ENCODE measurements at places on chromosomes 16 and 17. TPM values are rescaled to one million over a fixed set of nuclear protein-coding genes. Genes with fewer than 3 reads are reported as not detected.

Gene ATMIN
- 25.3 TPM for total RNA-seq

Gene PNMT
- total RNA-seq, result not detected

Gene TBC1D3H
- not detected for total RNA-seq

Gene UBE2G1
- total RNA-seq, result 79.6 TPM

Gene PPY
- not detected for total RNA-seq

Gene HSDL1
- total RNA-seq, result 27.9 TPM

Gene ZSCAN10
- total RNA-seq, result not detected

Gene TSPAN10
- total RNA-seq, result 0.91 TPM

GRCh38 chr17:35257208-35257659 lies 14.4 kb downstream of the SLFN5 start:
- DNase-seq, result peak; percentile 95

- DNase-seq, result peak; percentile 6
These were observed 1390.1 kb upstream of the CDH8 start for GRCh38 chr16:63426275-63426870.

- DNase-seq, result no peak
These were observed 3.6 kb downstream of the RNF112 start for GRCh38 chr17:19414396-19415280.

DNA sequence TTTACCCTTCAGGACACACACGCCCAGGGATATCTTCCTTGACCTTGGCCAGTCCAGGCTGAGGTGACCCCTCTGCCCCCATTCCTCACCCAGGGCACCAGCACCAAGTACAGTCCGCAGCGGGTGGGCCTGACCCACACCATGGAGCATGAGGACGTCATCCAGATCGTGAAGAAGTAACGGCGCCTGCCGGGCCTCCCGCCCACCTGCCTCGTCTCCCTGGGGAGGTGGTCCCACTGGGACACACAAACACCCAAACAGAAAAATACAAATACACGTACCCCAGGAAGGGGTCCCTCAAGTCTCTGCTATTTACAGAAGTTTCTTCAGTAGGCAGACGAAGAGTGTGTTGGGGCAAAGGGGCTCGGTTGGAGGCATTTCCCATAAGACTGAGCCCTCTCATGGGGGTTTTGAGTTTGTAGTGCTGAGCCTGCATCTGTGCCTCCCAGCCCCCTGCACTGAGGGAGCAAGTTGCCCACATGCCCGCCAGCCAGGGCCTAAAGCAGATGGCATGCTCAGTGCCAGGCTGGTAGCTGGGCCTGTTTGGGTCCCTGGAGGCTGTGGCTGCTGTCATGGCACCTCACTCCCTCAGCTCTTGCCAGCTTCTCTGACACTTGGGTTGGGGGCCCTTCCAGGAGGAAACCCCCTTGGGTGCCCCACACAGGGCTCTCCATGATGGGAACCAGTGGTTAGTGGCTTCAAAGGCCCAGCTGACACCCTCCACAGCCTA lies 1.3 kb upstream of the MYO15A start:
- no peak for DNase-seq

DNA sequence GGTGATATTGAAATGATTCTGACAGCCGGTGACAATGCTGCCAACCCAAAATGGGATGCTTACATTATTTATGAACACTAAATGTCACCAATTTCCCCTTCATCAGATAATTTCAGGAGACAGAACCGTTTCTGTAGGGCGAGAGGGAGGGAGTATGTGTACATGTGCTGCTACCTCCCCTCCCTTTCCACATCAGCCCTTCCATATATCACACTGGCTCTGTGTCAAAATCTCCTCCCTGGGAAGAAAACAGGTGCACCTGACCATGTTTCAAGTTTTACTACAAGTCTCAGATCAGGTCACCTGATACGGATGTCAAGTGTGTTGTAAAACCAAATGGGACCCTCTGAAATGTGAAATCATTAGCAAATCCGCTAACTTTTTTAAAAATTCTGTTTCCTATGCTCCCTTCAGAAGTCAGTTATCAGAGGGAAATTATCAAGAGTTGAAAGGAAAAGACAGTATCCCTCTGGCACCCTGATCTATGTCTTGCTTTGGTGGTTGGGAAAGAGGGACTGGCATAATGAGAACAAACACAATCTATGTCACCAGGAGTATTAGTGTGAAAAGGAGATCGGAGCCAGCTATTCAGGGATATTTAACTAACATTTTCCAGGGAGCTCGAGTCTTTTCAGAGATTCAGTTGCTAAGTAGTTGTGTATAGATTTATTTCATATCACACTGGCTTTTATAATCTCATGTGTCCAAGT lies 1002.3 kb upstream of the CDH8 start:
- DNase-seq, result no peak

GRCh38 chr16:86287664-86288201 lies 222.6 kb upstream of the FOXF1 start:
- DNase-seq, result no peak

DNA sequence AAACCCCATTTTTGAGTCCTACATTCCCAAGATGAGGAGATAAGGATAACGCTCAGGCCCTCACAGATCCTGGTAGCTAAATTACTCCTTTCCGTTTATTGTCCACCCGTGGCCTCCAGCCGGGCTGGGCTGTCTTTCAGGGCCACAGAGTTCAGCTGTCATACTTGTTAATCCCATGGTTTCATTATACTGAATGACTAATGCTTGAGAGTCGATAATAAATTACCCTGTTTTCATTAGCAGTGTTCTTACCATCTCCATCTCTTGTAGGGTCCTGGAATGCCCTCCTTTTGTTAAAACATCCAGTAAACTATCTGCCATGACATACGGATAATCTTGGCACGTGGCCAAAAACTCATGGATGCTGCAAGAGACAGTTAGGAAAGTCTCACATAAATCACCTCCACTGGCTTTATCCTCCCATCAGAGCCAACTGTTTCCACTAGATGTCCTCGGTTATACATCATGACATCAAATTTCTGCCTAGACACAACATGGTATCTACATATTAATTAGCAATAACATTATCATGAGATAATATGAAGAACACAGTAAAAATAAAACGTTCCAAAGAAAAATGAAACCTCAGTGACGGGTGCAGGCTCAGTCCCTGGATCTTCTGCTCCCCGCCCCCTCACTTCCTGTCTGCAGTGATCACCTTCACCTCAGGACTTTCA lies 45.3 kb downstream of the BRD7 start:
- peak; percentile 46 for DNase-seq

DNA sequence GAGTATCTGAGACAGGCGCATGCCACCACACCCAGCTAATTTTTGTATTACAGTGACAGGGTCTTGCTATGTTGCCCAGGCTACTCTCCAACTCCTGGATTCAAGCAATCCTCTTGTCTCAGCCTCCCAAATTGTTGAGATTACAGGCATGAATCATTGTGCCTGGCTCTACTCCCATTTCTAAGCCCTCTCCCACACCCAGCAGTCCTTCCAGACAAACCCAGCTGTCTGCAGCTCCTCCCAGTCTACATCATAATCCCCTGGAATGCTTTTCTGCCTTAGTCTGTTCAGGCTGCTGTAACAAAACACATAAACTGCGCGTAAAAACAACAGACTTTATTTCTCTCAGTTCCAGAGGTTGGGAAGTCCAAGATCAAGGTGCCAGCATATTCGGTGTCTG lies 144.5 kb downstream of the GRIN2A start:
- no peak for DNase-seq

DNA sequence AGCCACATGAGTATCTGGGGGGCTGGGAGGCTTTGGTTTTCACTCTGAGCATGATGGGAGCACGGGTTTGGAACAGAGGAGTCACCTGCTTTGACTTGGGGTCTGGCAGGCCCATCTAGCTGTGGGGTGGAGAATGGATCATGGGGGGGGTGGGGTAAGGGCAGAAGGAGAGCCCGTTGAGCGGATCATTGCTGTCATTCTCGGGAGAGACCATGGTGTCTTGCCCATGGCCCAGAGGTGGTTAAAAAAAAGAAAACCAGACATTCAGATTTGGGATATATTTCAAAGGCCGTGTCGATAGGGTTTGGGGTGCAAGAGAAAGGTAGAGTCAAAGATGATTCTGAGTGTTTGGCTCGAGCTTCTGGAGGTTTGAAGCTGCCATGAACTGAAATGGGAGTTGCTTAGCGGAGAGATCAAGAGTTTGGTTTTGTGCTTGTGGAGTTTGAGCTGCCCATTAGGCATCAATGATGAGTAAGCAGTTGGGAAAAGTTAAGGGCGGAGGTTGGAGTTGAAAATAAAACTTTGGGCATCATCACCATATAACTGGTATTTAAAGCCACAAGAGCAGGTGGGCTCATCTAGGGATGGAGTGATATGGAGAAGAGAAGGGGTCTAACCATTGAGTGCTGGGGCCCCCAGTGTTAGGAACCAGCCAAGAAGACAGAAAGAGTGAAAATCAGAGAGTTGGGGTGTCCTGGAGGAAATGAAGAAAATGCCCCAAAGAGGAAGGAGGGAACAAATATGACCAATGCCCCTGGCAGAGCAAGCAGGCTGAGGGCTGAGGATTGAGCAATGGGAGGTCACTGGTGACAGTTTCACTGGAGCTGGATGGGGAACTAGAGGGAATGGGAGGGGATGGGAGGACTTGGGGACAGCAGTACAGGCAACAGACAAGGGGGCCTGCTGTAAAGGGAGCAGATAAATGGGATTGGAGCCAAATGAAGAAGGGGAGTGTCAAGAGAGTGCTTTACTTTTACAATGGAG lies 1.9 kb downstream of the NOD2 start:
- DNase-seq, result no peak

DNA sequence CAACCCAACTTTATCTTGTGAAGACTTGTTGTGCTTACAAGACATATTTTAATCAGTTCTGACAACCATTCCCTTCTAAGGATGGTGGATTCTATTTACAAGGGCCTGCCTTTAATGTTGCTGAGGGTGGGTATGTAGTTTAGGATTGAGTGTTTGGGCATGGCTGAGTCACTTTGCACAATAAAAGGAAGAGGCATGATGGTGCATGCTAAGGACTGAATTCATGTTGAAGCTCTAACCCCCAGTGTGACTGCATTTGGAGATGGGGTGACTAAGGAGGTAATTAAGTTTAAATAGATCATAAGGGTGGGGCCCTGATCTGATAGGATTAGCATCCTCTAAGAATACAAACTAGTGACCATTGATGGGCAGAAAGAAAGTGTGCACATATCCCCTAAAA lies 196.1 kb upstream of the HS3ST3A1 start:
- DNase-seq, result no peak

DNA sequence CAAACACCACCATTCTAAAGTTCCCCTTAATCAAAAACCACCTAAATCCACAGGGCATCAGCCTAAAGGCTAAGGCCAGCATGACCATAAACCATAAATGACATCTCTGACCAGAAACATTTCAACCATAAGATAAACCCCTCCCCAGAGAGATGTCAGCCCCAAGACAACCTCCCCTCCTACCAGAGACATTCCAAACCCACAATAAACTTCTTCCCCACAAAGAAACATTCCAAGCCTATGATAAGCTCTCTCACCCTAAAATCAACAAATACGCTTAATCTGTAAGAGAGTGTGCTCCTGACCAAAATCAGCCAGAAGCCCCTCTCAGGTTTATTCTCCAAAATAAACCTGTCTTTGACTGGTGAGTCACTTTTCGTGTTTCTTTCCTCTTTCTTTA lies 54.8 kb downstream of the SLFN5 start:
- DNase-seq, result no peak

DNA sequence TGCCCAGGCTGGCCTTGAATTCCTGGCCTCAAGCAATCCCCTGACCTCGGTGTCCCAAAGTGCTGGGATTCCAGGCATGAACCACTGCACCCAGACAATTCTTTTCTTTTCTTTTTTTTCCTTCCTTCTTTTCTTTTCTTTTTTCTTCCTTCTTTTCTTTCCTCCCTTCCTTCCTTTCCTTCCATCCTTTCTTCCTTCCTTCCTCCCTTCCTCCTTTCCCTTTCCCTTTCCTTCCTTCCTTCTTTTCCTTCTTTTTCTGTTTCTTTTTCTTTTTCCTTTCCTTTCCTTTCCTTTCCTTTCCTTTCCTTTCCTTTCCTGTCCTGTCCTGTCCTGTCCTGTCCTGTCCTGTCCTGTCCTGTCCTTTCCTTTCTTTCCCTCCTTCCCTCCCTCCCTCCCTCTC lies 44.6 kb downstream of the PLCG2 start:
- no peak for DNase-seq

GRCh38 chr17:34981538-34982241 lies 1.4 kb downstream of the LIG3 start:
- DNase-seq, result peak; percentile 73

- no peak for DNase-seq
These were observed at the start of gene NTN1 for GRCh38 chr17:9021158-9021991. NTN1 (plus strand) TSS chr17:9021510; CDS start chr17:9022374, 864 bp downstream.

GRCh38 chr17:62628831-62629555 lies 1.5 kb downstream of the MRC2 start:
- DNase-seq, result no peak

DNA sequence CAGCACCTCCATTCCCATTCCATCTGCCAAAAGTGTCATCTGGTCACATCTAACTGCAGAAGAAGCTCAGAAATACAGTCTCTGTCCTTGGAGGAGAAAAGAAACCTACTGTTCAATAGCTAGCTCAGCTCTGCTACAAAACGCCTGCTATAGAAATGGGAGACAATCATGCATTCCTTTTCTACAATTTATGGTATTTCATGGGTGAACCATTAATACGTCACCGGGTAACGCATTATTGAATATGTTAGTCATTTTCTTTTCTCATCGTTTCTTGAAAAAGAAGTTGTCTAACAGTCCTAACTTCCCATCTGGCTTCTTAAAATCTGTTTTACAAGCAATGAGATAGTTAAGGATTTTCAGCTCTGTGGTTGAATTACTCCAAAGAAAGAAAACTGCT lies 496.7 kb upstream of the RBFOX1 start:
- DNase-seq, result no peak

- DNase-seq, result no peak
These were observed 140.8 kb downstream of the HAPSTR1 start for GRCh38 chr16:9232102-9232770.

GRCh38 chr17:48330421-48330820 lies 99.6 kb downstream of the SKAP1 start:
- DNase-seq, result no peak

DNA sequence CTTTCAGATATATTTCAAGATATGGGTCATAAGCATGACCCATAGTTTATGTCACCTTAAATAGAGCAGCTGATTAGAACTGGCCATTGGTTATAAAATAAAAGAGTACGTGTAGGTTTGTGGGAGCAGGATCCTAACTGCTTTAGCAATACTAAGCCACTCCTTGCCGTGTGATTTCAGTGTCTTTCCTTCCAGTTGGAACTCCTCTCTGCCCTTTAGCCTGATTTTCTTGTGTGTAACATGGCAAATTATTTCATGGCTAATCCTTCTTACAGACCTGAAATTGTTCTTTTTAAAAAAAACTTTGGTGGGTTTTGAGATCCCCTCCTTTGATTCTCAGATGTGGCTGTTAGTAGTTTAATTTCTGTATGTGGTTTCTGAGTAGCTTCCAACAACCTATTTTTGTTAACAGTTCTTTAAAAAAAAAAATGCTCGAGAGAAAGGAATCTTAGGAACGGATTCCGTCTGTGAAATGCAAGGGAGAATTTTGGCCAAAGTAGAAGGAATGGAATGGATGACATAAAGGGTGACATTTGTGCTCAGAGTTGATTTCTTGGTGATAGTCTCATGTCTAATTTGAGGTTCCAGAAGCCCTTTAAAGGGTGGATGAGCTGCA lies 39.9 kb downstream of the DHRS7B start:
- no peak for DNase-seq

- DNase-seq, result no peak
These were observed 156.8 kb downstream of the XYLT1 start for GRCh38 chr16:17313793-17314547.

Data from endothelial cell of umbilical vein (primary cell).